ENCODE measurements at places on chromosomes 7 and 10.

GRCh38 chr10:73839276-73839966 is 28.0 kb upstream of the NDST2 start:
- no peak for DNase-seq

GRCh38 chr10:15606377-15606776 is 113.3 kb downstream of the ITGA8 start:
- DNase-seq = no peak

DNA sequence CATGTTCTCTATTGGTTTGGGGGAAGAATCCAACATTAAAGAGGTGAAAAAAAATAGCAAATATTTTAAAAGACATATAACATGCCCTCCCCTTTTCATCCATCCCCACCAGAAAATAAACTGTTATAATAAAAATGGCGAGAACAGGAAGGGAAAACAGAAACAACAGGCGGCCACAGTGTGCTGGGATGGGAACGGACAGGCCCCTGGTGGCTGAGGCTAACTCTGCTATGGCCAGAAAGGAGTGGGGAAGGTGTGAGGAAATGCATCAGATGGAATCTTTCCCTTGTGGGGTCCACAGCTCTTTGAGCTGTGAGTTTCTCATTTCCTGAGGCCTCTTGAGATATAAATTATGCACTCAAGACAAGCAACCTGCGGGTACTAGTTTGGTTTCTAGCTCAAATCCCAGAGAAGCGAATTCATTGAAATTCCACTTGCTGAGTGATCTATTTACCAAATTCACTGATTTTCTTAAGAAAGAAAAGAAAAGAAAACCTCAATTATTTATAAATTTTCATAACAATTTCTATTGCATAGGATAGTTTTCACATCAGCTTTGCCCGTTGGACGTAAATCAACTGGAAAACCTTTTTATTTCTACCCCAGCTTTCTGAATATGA is 139.5 kb downstream of the BMPER start:
- no peak for DNase-seq

DNA sequence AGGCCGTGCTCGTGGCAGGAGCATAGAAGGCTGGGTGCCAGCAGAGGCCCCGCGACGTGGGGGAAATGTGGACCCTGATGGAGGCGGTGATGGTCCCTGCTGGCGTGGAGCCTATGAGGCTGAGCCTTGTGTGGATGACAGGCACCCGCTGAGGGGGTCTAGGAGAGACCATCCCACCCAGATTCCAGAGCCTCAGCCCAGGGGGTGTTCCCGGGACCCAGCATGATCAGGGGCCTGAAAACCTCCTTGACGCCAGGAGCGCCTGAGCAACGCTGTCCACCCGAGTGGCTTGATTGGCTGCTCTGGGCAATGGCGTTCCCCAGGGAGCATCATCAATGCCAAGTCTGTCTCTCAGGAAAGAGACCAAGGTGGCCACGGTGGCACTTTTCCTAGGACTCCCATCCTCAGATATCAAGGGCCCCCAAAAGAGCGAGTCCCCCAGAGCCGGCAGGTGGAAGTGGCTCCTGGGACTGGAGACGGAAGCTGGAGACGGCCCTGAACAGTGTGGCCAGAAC is 61.1 kb downstream of the PWWP2B start:
- DNase-seq = no peak

DNA sequence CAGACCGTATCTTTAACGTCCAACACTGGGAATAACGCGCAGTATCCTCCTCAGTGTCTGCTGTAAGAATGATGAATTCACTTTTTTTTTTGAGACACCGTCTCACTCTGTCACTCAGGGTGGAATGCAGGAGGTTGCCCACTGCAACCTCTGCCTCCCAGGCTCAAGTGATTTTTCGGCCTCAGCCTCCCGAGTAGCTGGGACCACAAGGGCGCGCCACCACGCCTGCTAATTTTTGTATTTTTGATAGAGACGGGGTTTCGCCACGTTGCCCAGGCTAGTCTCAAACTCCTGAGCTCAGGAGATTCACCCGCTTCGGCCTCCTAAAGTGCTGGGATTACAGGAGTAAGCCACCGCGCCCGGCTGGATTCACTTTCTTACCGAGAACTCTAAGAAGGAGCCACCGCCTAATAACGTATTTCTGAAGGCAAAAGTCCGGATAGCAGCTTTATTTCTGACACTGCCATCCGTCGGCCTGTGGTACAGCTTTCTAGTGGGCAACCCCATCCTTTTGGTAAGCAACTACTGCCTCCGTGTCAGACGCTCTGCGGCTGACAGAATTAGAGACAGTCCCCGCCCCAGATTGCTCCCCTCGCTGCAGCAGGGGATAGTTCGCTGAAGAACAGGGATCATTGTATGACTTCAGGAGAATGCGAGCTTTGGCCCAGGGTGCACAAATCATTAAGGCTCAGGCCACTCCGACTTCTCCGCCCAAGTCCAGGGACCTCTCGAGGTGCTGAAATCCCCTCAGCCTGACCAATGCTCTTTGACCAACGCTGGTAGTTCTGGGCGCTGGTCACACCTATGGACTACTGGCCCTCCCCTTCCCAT is 662 bp downstream of the POLR3A start:
- DNase-seq = no peak

DNA sequence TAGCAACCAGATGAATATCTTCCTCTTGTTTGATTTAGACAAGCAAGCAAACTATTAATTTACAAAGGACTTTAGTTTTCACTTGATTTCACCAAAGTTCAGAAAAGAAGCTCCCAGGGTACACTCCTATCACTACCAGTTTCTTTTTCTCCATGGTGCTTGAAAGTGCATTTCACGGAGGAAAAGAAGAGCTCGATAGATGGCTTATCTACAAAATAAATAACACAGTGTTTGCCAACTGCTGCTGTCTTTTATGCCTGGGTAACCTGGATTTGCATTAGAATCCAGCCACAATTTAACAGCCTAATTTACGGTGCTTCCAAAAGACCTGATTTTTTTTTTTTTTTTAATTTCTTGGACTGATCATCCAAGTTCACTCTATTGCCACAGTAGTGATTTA is 275.7 kb downstream of the GPR37 start:
- peak; percentile 73 for DNase-seq

- DNase-seq = no peak
Measured at GRCh38 chr10:78007172-78007571, 22.1 kb downstream of the POLR3A start.

- DNase-seq = no peak
Measured at GRCh38 chr7:90094030-90094429, 60.2 kb upstream of the STEAP1 start.

DNA sequence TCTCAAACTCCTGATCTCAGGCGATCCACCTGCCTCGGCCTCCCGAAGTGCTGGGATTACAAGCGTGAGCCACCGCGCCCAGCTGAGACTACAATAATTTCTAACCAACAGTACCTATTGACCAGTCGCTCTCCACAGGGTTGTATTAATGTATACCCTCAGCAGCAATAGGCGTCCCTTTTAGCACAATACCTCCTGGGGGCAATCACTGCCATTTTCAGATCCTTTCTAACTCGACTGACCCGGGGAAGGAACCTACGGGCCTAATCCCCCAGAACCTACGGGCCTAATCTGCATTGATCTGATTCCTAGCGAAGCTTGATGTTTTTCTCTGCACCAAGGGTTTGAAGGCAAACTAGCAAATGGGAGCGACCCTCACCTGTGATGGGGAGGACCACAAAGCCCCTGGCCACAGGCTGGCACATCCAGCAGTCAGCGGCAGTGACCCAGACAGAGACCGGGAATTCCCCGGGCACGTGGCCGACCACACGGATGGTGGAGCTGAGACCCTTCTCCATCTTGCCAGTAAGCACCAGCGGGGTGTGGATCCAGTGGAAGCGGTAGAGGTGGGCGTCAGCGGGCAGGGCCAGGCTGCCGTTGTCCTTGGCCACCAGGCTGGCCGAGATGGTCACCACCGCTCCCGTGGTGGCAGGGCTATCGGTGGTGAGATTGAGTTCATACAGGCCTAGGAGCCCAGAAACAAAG is 6.9 kb downstream of the TMEM130 start:
- no peak for DNase-seq

- no peak for DNase-seq
Measured at GRCh38 chr7:135681762-135682161, 19.4 kb downstream of the STMP1 start.

DNA sequence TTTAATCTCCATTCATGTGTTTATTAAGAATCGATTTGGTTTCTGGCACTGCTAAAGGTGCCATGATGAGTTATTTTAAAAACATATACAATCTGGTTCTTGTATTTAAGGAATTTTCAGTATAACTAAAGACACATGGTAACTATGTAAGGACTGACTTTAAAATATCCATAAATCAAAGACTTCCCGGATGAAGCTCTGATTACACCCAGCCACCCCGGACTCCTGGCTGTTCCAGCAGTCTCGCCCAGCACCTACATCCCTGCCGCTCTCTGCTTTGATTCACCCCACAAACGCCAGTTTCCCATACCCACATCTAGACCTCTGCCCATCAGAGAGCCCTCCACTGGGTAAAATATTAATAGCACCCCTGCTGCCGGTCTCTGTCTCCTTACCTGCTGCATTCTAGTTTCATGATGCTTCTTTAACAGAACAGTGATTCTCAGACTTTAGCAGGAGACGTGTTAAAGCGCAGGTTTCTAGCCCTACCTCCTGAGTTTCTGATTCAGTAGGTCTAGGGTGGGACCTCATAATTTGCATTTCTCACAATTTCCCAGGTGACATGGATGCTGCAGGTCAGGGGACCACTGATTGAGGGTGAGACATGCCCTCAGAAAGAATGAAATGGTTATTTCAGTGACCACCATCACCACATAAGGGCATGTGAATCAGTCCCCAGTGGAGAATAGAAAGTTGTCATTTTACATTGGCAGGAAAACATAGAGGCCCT is 185.7 kb downstream of the KIAA1217 start:
- no peak for DNase-seq

DNA sequence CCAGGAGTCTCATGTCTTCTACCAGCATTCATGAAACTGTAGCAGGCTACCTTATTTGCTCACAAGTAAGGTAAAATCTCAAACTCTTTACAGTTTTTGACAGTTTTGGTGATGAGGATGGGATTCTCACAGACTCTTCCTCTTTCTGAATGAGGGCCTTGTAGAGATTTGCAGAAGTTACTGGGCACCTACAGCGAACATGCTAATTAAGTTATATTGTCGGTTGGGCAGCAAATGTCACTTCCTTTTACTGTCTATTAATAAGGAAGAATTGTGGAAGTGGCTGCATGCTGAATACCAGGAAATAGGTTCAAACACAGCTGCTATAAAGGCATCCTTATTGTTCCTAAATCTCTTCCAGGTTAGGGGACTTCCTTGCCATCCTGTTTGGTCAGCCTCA is 189.6 kb downstream of the DNAJC1 start:
- no peak for DNase-seq

- DNase-seq = peak; percentile 59
Measured at GRCh38 chr10:35643151-35644049, 1.3 kb upstream of the FZD8 start.

GRCh38 chr10:117543225-117544003 is 868 bp downstream of the EMX2 start:
- DNase-seq = peak; percentile 49

GRCh38 chr10:120266022-120266421 is 191.0 kb upstream of the PLPP4 start:
- no peak for DNase-seq

DNA sequence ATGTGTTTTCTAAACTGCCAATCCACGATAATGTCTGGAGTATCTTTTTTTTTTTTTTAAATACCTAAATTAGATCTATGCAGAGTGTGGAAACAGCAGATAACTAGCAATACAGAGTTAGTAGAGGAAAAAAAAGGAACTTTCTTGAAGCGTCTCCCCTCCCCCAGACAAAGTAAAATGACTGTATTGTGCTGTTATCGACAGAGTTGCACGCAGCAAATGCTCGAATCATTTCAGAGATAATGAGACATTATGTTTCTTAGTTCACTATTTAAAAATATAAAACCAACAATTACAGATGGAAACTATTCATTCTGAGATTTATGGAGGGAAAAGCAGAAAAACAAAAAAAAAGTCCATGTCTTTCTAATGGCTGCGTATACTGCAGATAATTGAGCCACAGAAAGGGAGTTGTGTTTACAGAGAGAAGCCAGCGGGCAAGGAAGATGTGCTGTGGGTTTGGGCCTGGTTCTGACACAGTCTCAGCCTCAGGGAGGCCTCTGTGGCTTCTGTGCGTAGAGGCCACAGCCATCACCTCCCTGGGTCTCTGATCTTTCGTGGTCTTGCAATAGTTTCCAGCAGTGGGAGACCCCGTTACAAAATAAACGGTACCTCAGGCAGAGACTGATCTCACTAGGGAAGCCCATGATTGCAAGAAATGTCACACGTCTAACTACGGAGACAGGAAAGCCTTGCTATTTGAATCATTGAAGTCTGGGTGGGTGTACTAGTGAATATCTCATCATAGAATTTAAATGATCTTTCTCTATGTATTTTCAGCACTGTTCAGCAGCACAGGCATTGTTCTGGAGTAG is 19.1 kb upstream of the KLF6 start:
- DNase-seq = no peak

DNA sequence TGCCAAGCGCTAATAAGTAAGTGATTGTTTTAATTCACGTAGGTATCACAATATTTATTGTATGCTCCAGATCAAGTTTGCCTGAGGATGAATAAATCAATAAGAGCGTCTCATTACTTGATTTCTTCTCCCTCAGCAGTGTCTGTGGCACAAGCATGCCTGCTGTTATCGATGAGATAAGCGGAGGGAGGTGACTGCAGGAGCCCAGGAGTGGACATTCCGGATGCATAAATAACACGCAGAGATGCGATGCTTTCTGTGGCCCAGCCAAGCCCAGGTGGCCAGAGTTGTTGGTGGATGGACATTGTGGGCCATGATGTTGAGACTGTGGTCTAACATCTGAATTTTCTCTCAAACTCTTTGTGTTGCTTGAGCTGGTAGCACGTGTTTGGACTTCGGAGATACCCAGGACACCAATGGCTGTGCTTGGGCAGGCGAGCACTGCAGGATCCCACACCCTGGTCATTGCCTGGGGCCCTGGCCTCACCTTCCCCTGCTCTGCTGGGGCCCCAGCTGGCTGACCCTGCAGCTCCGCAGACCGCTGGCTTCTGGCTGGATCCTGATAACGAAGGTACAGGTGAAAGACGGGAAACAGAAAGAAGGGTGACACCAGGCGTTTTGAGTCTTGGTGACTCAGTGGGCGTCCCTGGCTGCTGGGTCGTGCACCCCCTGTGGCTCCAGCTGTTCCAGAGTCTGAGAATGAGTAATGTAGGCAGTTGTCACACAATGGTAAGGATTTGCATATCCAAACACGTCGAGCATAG is 31.2 kb upstream of the MNX1 start:
- no peak for DNase-seq

- peak; percentile 15 for DNase-seq
Measured at GRCh38 chr7:42932811-42933591, 825 bp downstream of the MRPL32 start.
